ENCODE measurements at places on chromosomes 5 and 9.
A peak's percentile ranks its signal among the peaks of the same experiment; 100 is the strongest.

DNA sequence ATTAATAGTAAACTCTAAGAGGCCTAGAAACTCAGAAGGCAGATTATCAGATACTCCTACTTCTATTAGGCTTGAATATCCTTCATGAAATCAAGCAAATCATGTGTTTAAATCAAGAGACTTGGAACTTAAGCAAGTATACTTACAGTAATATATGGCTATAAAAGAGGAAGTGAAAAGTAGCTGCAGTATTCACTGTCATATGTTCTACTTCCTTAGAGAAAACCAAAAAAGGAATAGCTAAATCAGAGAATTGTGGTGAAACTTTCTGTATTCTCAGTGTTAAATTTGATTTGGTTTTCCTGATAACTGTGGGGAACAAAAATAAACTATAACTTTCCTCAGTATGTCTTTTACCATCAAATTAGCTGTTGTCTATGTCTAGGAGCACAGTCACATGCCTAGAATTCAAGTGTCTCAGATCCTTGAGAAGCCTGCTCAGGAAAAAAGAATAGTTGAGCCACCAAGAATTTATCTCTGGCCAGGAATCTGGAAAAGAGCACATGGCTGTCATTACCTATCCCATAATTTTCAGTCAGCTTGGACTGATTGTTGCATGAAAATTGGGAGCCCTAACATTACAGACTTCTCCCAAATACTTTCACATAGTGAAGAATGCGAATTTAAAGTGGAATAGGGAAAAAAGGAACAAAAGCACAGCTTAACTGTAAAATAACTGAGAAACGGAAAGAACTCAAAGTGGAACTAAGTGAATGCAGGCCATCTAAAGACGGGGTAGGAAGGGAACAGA, 1.7 kb downstream of the FKBP15 start:
- no peak for DNase-seq

- DNase-seq = no peak
Measured at GRCh38 chr5:82296929-82297328, 18.8 kb upstream of the RPS23 start.

GRCh38 chr5:125976421-125977000, 446.7 kb upstream of the GRAMD2B start:
- no peak for DNase-seq

GRCh38 chr9:124190761-124191160, 67.0 kb upstream of the NEK6 start:
- no peak for DNase-seq

DNA sequence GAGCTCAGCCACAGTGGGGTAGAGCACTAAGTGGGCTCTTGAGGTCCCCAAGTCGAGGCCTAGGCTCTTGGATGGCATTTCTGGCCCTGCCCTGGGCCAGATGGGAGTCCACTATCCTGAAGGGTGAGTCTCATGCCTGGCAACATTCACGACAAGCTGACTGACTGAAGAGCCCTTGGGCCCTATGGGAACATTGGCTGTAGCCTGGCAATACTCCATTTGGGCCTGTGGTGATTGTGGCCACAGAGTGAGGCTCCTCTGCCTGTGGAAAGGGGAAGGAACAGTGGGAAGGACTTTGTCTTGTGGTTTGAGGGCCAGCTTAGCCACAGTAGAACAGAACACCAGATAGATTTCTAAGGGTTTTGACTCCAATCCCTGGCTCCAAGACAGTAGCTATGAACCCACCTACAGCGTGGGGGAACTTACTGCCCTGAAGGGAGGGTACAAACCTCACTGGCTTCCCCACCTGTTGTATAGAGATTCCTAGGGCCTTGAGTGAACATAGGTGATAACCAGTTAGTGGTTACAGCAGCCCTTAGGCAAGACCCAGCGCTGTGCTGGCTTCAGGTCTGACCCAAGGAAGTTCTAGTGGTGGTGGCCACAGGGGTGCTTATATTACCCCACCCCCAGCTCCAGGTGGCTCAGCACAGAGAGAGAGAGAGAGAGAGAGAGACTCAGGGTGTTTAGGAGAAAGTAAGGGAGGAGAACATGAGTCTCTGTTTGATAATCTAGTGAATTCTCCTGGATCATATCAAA, 72.4 kb downstream of the KIAA0825 start:
- no peak for DNase-seq

DNA sequence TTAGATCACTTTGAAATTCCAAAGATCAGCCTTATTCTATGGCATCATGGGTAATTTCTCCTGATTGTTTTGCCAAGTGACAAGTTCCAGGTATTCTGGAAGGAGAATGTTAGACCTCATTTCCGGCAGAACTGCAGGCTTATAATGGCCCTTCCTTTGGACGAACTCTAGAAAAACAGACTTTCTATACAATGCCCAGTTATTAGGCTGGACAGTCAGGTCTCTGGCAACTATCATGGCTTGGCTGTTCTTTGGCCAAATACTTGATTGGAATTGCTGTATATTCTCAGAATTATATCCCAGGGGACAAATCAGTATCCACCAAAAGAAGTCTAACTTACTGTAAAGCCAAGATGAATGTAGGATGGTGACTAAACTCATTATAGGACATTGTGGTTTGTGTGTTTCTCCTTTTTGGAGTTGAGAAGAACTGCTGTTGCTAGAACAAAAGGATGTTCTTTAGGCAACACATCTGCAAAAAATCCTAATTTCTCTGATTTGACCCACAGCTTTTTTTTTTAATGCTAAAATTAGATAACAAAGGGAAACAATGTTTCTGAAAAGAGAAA, 69.0 kb downstream of the ADAMTSL1 start:
- DNase-seq = no peak

DNA sequence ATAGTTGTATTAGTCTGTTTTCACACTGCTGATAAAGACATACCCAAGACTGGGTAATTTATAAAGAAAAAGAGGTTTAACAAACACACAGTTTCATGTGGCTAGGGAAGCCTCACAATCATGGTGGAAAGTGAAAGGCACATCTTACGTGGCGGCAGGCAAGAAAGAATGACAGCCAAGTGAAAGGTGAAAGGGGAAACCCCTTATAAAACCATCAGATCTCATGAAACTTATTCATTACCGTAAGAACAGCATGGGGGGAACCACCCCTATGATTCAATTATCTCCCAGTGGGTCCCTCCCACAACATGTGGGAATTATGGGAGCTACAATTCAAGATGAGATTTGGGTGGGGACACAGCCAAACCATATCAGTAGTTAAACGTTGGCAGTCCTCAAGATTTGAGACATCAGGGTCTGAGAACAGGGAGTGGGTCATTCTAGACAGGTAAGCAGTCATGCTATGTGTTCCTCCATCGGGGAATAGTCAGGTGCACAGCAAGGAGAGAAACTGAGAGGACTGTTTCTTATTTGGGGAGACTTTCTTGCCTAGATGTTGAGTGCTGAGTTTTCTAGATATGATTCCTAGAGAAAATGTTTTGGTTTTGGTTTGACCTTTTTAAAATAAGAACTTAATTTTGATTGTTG, 45.8 kb upstream of the ENTREP1 start:
- no peak for DNase-seq

- DNase-seq = no peak
Measured at GRCh38 chr9:17229945-17230560, 95.2 kb downstream of the CNTLN start.

- no peak for DNase-seq
Measured at GRCh38 chr9:27336126-27336525, 39.2 kb upstream of the EQTN start.

DNA sequence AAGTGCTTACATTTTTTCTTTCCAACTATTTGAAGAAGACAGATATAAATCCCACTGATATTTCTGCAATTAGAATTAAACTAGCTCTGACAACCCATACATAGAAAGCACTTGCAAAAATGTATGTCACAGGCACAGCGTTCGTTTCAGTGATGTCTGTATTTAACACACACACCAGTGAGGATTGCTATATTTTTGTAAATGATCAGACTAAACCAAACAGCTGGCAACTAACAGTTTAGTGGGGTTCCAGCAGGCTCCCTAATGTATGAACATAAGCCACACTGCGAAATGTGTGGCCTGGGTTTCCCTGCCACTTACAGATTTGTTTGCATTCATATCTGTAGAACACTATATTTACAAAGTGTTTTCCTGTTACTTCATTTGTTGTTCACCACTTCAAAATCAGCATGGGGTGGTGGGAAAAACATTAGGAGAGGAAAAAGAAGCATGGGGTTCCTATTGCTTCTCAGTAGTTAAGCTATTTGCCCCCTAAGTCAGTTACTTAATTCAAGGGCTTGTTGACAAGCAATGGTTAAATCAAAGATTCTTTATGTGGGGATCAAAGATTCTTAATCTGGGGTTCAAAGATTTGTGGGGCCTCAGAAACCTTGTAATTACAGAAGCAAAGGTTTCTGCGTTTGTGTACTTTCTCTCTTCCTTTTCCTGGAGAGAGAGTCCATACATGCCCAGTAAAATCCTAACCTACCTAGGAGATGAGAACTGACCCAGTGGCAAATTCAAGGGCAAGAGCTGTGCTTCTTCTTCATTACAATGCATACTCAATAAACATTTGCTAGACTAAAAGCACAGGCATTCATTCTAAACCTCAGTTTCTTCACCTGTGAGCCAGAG, 27.1 kb downstream of the ZNF608 start:
- DNase-seq = no peak

- no peak for DNase-seq
Measured at GRCh38 chr5:146624179-146624578, 108.2 kb upstream of the GPR151 start.

GRCh38 chr5:38420691-38421390, 135.6 kb downstream of the LIFR start:
- peak; percentile 38 for DNase-seq

GRCh38 chr5:73370095-73370494, 78.5 kb downstream of the FOXD1 start:
- no peak for DNase-seq

GRCh38 chr5:135272311-135272805, 126.7 kb downstream of the MACROH2A1 start:
- no peak for DNase-seq

DNA sequence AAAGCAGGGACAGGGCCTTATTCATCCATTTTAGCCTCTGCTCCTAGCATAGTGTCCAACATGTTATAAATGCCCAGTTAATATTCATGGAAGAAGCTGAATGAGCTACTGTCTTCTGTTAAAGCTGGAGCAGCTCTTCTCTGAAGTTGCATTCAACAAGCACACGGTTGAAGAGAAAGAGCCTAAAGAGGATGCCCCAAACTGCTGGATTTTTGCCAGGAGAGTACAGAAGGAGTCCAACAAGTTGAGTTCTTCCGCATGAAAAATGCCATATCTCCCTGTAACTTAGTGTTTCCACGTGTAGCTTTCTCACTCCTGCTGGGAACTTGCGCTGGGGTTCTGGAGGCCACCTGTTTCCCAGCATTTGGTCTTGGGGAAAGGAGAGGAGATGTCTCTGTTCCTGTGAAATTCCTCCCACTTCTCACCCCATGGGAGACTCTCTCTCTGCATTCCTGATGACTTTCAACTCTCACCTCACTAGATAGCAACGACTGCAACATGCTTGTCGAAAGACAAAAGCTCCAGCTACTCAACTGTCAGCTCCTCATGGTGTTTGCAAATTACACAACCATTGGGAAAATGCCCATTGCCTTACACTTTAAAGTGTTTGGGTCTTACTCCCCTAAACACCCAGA, 122.8 kb downstream of the KIF4B start:
- no peak for DNase-seq

GRCh38 chr5:160197341-160198144, 31.8 kb upstream of the FABP6 start:
- DNase-seq = no peak

- DNase-seq = no peak
Measured at GRCh38 chr9:133991214-133991921, 756 bp downstream of the VAV2 start.

DNA sequence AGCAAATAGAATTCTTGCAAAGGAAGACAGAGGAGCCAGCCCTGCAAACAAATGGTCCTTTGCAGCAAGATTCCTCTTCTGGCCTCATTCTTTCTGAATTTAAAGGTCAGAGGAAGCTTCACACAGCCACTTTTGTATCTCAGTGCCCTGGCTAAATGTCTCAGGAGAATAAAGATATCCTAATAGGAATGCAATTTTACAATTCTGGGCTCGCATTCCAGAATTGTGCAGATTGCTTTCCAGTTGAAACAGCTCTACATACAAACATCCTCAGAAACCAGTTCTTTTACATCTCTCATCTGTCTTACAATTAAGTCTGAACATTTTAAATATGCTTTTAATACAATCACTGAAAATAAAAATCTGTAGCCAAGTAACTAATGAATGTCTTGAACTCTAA, 14.6 kb upstream of the ACOT12 start:
- DNase-seq = no peak

- DNase-seq = no peak
Measured at GRCh38 chr5:150167908-150168307, 1.3 kb downstream of the CDX1 start.

DNA sequence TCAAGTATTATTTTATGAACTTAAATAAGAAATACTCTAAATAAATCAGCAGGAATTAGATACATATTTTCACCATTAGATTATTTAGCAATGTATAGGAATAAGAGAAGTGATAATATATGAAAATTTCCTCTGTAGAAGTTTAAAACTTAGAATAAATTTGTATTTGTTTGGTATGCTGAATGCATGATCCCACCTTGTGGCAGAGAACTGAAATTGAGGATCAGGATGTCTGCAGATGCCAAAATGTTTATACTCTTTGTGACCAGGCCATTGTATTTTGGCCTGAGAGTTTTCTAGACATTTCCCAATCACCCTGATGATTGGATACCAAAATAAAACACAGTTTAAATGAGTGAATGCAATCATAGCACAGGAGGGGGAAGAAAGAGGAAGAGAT, 6.3 kb downstream of the TYRP1 start:
- no peak for DNase-seq

DNA sequence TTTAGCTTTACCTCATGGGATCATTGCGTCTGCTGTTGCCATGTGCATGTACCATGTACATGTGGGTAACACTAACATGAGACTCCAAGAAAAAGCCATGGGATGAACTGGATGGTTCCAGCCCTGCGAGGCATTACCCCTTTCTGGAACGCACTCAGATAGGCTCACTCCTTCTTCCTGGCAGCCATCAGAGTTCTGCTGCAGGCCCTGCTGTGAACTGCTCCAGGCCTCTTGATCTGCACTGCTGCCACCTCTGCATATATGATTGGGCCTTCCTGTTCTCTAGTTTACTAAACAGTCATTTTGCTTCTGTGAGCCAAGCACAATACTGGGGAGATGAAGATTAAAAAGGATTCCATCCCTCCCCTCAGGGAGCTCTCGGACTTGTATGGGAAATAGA, 220.5 kb downstream of the CD180 start:
- DNase-seq = no peak

- DNase-seq = peak; percentile 35
Measured at GRCh38 chr5:42949348-42950115, 90.6 kb downstream of the ANXA2R start.

- no peak for DNase-seq
Measured at GRCh38 chr9:114004221-114004716, 73.8 kb downstream of the AMBP start.

GRCh38 chr5:1917830-1918487, 35.2 kb upstream of the IRX4 start:
- DNase-seq = no peak

DNA sequence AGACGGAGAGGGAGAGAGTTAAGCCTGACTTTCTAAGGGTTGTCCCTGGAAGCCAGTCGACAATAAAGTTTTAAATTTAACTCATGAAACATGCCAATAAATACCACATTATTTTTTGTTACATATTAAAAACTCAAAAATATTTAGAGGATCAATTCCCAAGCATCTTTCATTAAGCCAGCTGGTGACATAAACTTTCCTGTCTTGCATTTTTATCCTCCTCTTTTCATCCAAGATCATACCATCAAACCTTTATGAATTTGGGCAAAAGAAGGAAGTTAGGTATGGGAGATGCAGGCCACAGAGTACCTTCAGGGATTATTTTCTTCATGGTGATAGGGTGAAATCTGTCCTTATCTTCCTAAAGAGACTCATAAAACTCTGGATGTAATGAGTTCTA, 178.3 kb upstream of the FBXL17 start:
- DNase-seq = no peak

GRCh38 chr5:110442856-110443255, 283.6 kb downstream of the TMEM232 start:
- DNase-seq = no peak
